Endothelial cell of umbilical vein (primary cell): ENCODE measurements at places on chromosomes 2 and 18. TPM values are rescaled to one million over a fixed set of nuclear protein-coding genes. Genes with fewer than 3 reads are reported as not detected.

TXNDC2 gene
- total RNA-seq: not detected in 2 replicates

MOGAT1 gene
- total RNA-seq: not detected in 2 replicates

CIAO1 gene
- 64.3 and 70.7 TPM in 2 replicates for total RNA-seq

MEMO1 gene
- 53.9 and 56.2 TPM in 2 replicates for total RNA-seq

STARD6 gene
- total RNA-seq: not detected in 2 replicates

SERPINE2 gene
- 8.8 and 15.5 TPM in 2 replicates for total RNA-seq

EGR4 gene
- not detected in 2 replicates for total RNA-seq

GPBAR1 gene
- total RNA-seq: 0.60 and 0.75 TPM in 2 replicates

IL36A gene
- not detected in 2 replicates for total RNA-seq

RNU2-63P gene
- 8.5 TPM in 1 of 2 replicates, not detected in the other for total RNA-seq

RNF125 gene
- 0.92 and 1.3 TPM in 2 replicates for total RNA-seq

SPATA3 gene
- total RNA-seq: not detected in 2 replicates

REEP1 gene
- total RNA-seq: 0.21 and 0.53 TPM in 2 replicates

TRPM8 gene
- total RNA-seq: not detected in 2 replicates

HOXD13 gene
- not detected in 2 replicates for total RNA-seq

SPC25 gene
- total RNA-seq: 20.5 and 24.2 TPM in 2 replicates

GALNT13 gene
- total RNA-seq: 0.18 TPM in 1 of 2 replicates, not detected in the other

SELENOI gene
- 23.1 and 25.3 TPM in 2 replicates for total RNA-seq

LHCGR gene
- not detected in 2 replicates for total RNA-seq

RIF1 gene
- 43.7 and 55.3 TPM in 2 replicates for total RNA-seq

CDH2 gene
- 59.5 and 84.2 TPM in 2 replicates for total RNA-seq

UGT1A4 gene
- not detected in 2 replicates for total RNA-seq

OTOS gene
- total RNA-seq: not detected in 2 replicates

UGT1A8 gene
- total RNA-seq: not detected in 2 replicates

ELOA2 gene
- not detected in 2 replicates for total RNA-seq

EMILIN2 gene
- 11.3 and 13.4 TPM in 2 replicates for total RNA-seq

SCN1A gene
- total RNA-seq: not detected in 2 replicates

CXCR1 gene
- total RNA-seq: not detected in 2 replicates

GCA gene
- total RNA-seq: 6.2 and 10.7 TPM in 2 replicates

ST8SIA5 gene
- 0.32 and 0.62 TPM in 2 replicates for total RNA-seq

RTP5 gene
- not detected in 2 replicates for total RNA-seq

POU3F3 gene
- not detected in 2 replicates for total RNA-seq

CD8A gene
- not detected in 2 replicates for total RNA-seq

MARCO gene
- total RNA-seq: not detected in 2 replicates

MATN3 gene
- 3.4 and 6.1 TPM in 2 replicates for total RNA-seq

CHRND gene
- not detected in 2 replicates for total RNA-seq

DNAJC5G gene
- total RNA-seq: 0.16 and 0.77 TPM in 2 replicates

ABCG5 gene
- total RNA-seq: not detected in 2 replicates

ARL4C gene
- total RNA-seq: 8.3 and 10.5 TPM in 2 replicates

FIGN gene
- 6.6 and 8.1 TPM in 2 replicates for total RNA-seq

MROH2A gene
- total RNA-seq: not detected in 2 replicates

CLIP4 gene
- 21.7 and 24.0 TPM in 2 replicates for total RNA-seq

GAREM2 gene
- total RNA-seq: 3.1 and 4.5 TPM in 2 replicates

XIRP2 gene
- total RNA-seq: 0.18 and 0.66 TPM in 2 replicates

ERFE gene
- 0.46 and 1.2 TPM in 2 replicates for total RNA-seq

CAPN14 gene
- 0.15 and 0.23 TPM in 2 replicates for total RNA-seq

LIMS4 gene
- 14.4 and 35.7 TPM in 2 replicates for total RNA-seq

HRH4 gene
- not detected in 2 replicates for total RNA-seq

IL18RAP gene
- total RNA-seq: not detected in 2 replicates

NAT8 gene
- total RNA-seq: not detected in 2 replicates

UGT1A6 gene
- not detected in 2 replicates for total RNA-seq

ALPI gene
- total RNA-seq: not detected in 2 replicates

IMPACT gene
- total RNA-seq: 28.4 and 28.6 TPM in 2 replicates
